GM23338 (cell line): ENCODE measurements at places on chromosomes 4 and X. TPM values are rescaled to one million over a fixed set of nuclear protein-coding genes. Genes with fewer than 3 reads are reported as not detected.

GRCh38 chr4:158164768-158165213, 8.0 kb downstream of the GASK1B start:
- no peak for DNase-seq

DNA sequence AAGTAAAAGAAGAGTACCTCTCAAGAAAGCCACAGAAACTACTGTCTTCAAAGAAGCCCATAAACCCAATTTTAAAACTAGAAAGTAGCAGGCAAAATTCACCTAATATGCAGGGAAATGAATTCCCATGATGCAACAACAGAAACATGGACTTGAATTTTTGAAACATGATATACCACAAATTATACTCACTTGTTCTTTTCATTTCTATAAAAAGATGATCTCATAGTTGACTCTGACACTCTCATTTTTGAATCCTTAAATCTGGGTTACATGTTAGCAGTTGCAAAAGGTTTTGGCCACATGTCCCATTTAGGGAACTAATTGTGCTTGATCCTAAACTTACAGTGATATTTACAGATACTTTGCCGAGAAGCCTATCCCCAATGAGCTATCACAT, 1130.8 kb downstream of the FAT4 start:
- DNase-seq, result no peak

DNA sequence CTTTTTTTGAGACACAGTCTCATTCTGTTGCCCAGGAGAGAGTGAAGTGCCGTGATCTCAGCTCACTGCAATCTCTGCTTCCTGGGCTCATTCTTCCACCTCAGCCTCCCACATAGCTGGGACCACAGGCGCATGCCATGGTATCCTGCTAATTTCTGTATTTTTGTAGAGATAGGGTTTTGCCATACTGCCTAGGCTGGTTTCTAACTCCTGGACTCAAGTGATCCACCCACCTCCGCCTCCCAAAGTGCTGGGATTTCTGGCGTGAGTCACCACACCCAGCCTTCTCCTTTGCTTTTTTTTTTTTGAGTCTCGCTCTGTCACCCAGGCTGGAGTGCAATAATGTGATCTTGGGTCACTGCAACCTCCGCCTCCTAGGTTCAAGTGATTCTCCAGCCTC, 94.1 kb downstream of the PDS5A start:
- no peak for DNase-seq

- DNase-seq, result peak; percentile 55
These were observed at the start of gene LRCH2 for GRCh38 chrX:115233497-115234455. LRCH2 (minus strand) TSS chrX:115234096; CDS start chrX:115234041, 55 bp downstream.

GRCh38 chr4:56222514-56222913, 164.8 kb downstream of the AASDH start:
- no peak for DNase-seq

- DNase-seq, result no peak
These were observed 230.0 kb downstream of the CAMK2D start for GRCh38 chr4:113531572-113531971.

DNA sequence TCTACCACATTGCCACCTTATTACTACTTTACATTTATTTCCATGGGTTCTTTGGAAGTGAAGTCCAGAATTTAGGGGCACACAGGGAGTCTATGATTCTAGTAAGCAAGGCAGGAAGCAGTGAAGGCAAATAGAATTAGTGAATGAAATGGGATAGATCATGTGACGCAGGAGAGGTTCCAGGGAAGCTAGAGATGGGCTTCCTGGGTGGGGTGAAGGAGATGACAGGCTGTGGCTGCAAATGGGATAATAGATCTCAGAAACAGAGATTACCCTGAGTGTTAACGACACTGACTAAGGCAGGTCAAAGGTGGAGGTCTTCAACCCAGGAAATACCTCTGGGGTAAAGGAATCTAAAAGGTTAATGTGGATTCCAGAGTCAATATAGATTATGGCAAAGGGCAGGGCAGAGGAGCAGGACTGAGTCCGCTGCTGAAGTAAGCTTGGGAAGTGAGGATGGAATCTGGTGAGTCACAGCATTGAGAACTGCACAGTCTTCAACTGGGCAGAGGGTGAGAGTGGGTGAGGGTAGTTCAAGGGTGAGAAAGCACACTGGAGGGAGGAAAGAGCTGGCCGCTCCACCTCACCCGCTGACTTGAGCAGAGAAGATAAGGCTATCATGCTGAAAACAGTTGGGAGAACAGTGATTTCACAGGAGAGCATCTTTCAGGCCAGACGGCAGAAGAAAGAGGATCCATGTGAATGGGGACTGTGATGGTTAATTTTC, 70.8 kb downstream of the ANXA3 start:
- DNase-seq, result no peak

GRCh38 chr4:75995727-75996126, 5.0 kb upstream of the SDAD1 start:
- peak; percentile 88 for DNase-seq

DNA sequence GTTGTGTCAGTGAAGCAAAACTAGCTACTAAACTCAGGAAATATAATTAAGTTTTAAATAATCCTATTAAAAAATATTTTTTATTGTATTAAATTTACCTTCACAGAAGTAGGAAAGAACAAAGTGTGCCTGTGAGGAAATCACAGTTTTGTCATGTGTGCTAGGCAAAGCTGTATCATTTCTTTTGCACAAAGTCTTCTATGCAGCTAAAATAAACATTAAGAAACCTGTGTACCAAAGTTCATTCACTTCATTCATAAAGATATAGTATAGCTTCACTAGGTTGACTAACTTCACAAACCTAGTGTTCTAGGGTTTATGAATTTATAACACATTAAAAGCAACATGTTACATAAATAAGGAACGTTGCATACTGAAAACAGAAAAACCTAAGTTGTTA, 131.0 kb downstream of the PDS5A start:
- no peak for DNase-seq

- DNase-seq, result no peak
These were observed 23.1 kb downstream of the MSL3 start for GRCh38 chrX:11781133-11781532.

DNA sequence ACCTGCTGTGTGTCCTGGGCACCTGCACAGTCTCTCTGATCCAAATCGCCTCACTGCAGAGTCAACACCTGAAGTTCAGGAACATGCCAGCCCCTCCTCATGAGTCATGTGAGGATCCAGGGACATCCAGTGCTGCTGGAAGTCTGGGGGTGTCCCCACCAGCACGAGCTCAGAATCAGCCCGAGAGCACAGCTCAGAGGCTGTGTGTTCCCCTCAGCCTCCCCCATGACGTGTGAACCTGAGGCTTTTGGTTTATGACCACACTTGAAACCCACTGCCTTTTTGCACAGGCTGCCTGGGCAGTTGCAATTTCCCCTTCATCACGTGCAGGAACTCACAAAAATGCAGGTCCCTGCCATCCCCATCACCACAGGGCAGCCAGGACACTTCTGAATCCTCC, 47.1 kb downstream of the PPP2R2C start:
- no peak for DNase-seq

DNA sequence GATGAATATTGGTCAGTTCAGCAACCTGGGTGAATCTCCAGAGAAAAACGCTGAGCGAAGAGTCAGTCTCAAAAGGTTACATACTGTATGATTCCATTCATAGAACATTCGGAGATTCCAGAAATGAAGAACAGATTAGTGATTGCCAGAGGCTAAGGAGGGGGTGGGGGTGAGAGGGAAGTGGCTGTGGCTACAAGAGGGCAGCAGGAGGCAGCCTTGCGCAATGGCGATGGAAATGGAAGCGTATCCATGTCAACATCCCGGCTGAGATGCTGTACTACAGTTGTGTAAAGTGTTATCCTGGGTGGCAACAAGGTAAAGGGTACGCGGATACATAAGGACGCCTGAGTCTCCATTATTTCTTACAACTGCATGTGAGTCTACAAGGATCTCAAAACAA, 18.0 kb downstream of the LYAR start:
- DNase-seq, result peak; percentile 43

DNA sequence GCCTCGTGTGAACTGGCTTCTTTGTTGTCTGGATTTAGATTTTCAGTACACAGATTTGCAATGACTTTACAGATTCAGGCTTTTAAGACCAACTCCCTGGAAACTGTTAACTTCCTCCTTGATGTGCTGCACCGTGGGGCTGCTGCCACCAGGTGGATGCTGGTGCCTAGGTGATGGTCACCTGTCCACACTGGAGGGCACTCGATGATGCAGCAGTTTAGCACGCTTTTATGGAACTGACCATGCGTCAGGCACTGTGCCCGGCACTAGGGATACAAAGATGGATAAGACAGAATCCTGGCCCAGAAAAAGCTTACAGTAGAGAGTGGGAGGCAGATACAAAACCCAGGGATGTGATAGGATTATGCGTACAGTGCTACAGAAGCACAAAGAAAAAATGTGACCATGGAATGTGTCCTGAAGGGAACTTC, 180.7 kb downstream of the CEP135 start:
- peak; percentile 79 for DNase-seq

GRCh38 chrX:137278825-137279224, 245.0 kb upstream of the GPR101 start:
- no peak for DNase-seq

DNA sequence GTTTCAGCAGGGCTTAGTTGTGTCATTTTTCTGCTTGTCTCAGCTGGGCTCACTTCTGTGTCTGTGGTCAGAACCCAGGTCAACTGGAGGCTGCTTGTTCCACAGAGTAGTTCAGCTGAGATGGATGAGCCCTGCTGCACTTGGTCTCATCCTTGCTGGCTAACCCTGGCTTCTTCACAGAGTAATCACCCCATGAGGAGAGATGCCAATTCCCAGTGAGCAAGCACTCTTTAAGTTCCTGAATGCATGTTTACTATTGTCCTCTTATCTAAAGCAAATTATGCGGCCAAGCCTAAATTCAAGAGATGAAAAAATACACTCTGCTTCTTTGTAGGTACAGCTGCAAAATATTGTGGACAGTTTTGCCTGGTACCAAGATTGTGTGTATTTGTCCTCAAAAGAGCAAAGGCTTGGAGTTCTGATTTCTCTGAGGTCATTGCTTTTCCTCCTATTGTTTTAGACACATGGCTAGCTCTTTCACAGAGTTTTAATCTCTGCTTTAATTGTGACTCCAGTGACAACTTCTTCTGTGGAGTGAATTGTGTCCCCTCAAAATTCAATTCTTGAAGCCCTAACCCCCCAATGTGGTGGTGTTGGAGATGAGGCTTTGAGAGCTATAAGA, 236.6 kb upstream of the ANKRD50 start:
- DNase-seq, result no peak

GRCh38 chr4:81845273-81845672, 373.6 kb upstream of the RASGEF1B start:
- DNase-seq, result no peak

The EGF gene
- total RNA-seq, result 1.9 and 3.0 TPM in 2 replicates

The FAM149A gene
- 13.3 and 22.5 TPM in 2 replicates for total RNA-seq

The FREM3 gene
- 0.07 and 0.08 TPM in 2 replicates for total RNA-seq

The LONRF3 gene
- total RNA-seq, result 0.10 and 0.12 TPM in 2 replicates

The PAGE4 gene
- total RNA-seq, result not detected in 2 replicates
